Psoas muscle (tissue), 8 donors: ENCODE measurements at places on chromosomes 13 and 19. TPM values are rescaled to one million over a fixed set of nuclear protein-coding genes. Genes with fewer than 3 reads are reported as not detected.
A peak's percentile ranks its signal among the peaks of the same experiment; 100 is the strongest.

The SIAH3 gene
- total RNA-seq = not detected

DNA sequence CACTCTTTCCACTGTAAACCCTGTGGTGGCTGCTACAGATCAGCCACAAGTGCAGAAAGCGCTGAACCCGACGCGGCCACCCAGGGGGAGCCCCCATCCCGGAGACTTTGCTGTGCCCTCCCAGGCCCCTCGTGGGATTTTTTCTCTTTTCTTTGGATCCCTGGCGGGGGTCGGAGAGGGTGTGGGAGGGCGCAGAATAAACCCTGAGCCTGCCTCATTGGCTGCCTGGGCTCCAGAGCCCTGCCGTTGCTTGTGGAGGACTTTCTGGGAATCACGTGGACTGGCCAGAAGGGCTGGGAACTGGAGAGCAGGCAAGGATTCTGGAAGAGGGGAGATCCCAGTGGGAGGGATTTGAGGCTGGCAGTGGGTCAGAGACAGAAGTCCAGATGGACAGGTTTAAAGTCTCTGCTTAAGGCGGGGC lies 24.9 kb downstream of the GADD45B start:
- DNase-seq = peak; percentile 62
- no peaks in the 10 kb centered on the region for H3K27me3 ChIP-seq
- no peaks in the 10 kb centered on the region for H3K36me3 ChIP-seq
- H3K4me3 ChIP-seq = no peak overlapping the region
- peaks cover 12% of the 10 kb centered on the region for H3K4me1 ChIP-seq
- peak overlapping the region; percentile 55 for H3K27ac ChIP-seq

- no peaks in the 10 kb centered on the region for H3K27me3 ChIP-seq
- no peaks in the 10 kb centered on the region for H3K4me1 ChIP-seq
- peak overlapping the region; percentile 36 for H3K27ac ChIP-seq
- DNase-seq = no peak
- no peak overlapping the region for H3K4me3 ChIP-seq
These were observed 6.9 kb upstream of the GMIP start for GRCh38 chr19:19650331-19650730.

The TPT1 gene
- total RNA-seq = 12,417 TPM

GRCh38 chr13:71218960-71219359 lies 648.0 kb downstream of the DACH1 start:
- no peak overlapping the region for H3K27ac ChIP-seq
- DNase-seq = no peak
- H3K27me3 ChIP-seq = no peaks in the 10 kb centered on the region
- no peaks in the 10 kb centered on the region for H3K36me3 ChIP-seq
- no peak overlapping the region for H3K4me3 ChIP-seq

GRCh38 chr13:106151056-106151699 lies 384.3 kb downstream of the EFNB2 start:
- no peak for DNase-seq
- H3K27me3 ChIP-seq = no peaks in the 10 kb centered on the region
- no peak overlapping the region for H3K4me3 ChIP-seq
- no peak overlapping the region for H3K27ac ChIP-seq

DNA sequence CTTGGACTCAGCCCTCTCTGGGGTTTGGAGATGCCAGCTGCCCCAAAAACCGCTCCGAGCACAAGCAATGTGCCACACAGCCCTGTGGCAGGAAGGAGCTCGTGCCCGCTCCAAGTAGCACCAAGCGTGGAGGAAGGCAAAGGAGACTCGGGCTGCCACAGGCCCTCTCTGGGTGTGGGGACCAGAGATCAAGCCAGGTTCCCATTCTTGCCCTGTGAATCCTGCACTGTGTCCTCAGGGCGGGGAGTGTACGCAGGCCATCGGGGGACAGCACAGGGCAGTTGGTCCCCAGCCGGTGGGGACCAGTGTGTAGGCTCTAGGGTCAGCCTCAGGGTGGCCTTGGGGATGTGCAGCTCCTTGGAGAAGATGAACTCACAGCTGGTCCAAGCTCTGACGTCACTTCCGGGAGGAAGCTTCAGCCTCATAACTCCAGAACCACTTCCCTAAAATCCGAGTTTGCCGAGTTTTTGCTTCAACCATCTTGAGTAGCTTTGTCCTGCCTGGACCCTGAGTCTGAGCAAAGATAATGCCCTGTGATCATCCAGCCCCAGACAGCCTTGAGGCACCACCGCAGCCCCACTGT lies 9.3 kb upstream of the CPAMD8 start:
- no peaks in the 10 kb centered on the region for H3K4me1 ChIP-seq
- no peak overlapping the region for H3K4me3 ChIP-seq
- no peak overlapping the region for H3K27ac ChIP-seq
- no peak for DNase-seq

- no peak for DNase-seq
- no peak overlapping the region for H3K4me3 ChIP-seq
- no peaks in the 10 kb centered on the region for H3K4me1 ChIP-seq
- peaks cover 10% of the 10 kb centered on the region for H3K27me3 ChIP-seq
- no peaks in the 10 kb centered on the region for H3K36me3 ChIP-seq
- H3K27ac ChIP-seq = no peak overlapping the region
These were observed 16.0 kb downstream of the PRKCSH start for GRCh38 chr19:11451327-11451870.

GRCh38 chr13:27036236-27036981 lies 135.2 kb downstream of the USP12 start:
- DNase-seq = no peak
- H3K4me1 ChIP-seq = no peaks in the 10 kb centered on the region
- peaks cover 6% of the 10 kb centered on the region for H3K27me3 ChIP-seq
- no peak overlapping the region for H3K27ac ChIP-seq
- no peak overlapping the region for H3K4me3 ChIP-seq

DNA sequence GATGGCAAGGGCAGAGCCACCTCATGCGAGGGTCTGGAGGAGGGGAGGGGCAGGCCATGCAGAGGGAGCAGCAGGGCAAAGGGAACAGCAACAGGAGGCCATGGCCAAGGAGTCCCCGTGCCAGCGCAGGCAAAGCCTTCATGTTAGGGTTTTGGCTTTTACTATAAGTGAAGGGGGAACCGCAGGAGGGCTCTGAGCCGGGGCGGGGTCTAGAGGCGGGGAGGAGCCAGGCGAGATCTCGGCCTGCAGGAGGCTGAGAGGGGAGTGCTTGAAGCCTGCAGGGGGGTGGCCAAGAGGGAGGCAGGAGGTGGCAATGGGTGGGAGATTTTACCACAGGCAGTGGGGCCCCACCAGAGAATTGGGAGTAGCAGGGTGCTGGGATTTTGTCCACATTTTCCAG lies 6.3 kb downstream of the ARHGAP33 start:
- H3K4me1 ChIP-seq = no peaks in the 10 kb centered on the region
- no peak for DNase-seq
- H3K4me3 ChIP-seq = no peak overlapping the region
- H3K27me3 ChIP-seq = no peaks in the 10 kb centered on the region
- H3K36me3 ChIP-seq = peaks cover 42% of the 10 kb centered on the region
- no peak overlapping the region for H3K27ac ChIP-seq
